ENCODE measurements at places on chromosomes 4 and X. TPM values are rescaled to one million over a fixed set of nuclear protein-coding genes. Genes with fewer than 3 reads are reported as not detected.

The CXCL13 gene
- total RNA-seq = not detected

The GLRA3 gene
- total RNA-seq = not detected

The SRPX2 gene
- 24.5 TPM for total RNA-seq

The CTAG1B gene
- total RNA-seq = not detected

The SMR3B gene
- not detected for total RNA-seq

The CCDC120 gene
- 0.31 TPM for total RNA-seq

The SMIM31 gene
- 0.04 TPM for total RNA-seq

The ESX1 gene
- 0.39 TPM for total RNA-seq

The NDNF gene
- total RNA-seq = 2.7 TPM

The GUCY1B1 gene
- 13.0 TPM for total RNA-seq

The TRIM61 gene
- total RNA-seq = not detected

The STOX2 gene
- total RNA-seq = 2.4 TPM

The XPNPEP2 gene
- not detected for total RNA-seq
